T follicular helper cell (primary cell): ENCODE measurements at places on chromosomes 5 and 9.

- no peak for DNase-seq
Observed at GRCh38 chr9:26057050-26057449, 378.8 kb upstream of the TUSC1 start.

- DNase-seq = no peak
Observed at GRCh38 chr5:142937374-142937773, 167.2 kb downstream of the ARHGAP26 start.

DNA sequence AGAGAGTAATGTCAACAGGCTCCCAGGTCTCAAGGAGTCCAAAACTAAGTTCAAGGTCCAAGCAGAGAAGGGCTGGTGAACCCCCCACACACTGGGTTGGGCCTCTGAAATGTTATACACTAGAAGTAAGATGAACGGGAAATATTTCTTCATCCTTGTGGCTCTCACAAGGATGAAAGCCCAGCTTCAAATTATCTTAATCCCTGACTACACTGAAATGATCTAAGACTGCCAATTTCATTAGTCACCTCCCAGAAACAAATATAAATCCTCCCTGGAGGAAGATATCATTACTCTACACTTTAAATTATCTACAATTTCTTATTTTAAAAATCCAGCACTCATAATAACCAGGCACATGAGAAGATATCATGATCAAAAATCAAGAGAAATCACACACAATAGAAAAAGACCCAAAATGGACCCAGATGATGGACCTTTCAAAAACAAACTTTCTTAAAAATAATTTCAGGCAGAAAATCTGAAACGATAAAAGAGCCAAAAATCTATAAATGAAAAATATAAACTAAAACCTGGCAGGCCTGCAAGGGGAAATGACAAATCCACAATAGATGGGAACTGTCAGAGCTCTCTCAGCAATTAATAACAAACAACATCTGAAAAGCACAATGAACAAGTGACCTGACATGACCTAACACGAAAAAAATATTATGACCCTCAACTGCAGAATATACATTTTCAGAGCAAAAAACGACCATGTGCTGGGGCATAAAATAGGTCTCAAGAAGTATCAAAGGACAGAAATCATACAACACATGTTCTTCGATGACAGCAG lies 117.4 kb downstream of the GPR21 start:
- DNase-seq = no peak

DNA sequence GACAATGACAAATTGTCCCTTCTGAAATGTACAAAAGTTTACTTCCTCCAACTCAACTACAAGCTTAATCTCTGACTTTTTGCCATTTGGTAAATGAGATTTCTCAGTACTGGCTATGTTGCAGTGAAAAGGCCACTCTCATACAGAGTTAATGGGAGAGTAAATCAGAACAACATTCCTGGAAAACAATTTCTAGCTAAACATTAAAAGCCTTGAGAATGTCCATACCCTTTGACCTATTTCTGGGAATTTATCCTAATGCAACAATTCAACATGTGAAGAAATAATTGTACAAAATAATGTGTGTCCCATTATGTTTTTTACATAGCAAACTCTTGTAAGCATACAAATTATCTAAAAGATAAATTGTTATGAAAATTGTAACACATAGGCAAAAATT lies 56.3 kb upstream of the SPEF2 start:
- DNase-seq = no peak

- DNase-seq = no peak
Observed at GRCh38 chr5:143582869-143583268, 179.4 kb upstream of the NR3C1 start.
